ENCODE measurements at places on chromosomes 1 and 21.

DNA sequence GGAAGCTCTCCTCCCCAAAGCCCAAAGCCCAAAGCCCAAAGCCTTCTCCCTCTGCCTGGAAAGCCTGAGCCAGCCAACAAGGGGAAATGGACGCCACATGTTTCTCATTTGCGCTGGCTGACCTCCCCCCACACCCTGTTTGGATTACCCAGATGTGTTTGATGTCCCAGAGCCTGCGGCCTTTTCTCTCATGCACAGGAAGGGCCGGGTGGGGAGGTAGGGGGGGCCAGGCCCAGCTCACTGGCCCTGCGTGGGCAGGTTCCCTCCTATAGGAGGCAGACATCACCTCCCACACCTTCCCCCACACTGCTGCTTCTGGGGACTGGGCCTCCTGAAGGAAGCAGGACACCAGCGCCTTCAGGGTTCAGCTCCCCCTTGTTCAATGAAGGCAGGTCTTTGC is 116.3 kb downstream of the NAV1 start:
- no peak for DNase-seq

DNA sequence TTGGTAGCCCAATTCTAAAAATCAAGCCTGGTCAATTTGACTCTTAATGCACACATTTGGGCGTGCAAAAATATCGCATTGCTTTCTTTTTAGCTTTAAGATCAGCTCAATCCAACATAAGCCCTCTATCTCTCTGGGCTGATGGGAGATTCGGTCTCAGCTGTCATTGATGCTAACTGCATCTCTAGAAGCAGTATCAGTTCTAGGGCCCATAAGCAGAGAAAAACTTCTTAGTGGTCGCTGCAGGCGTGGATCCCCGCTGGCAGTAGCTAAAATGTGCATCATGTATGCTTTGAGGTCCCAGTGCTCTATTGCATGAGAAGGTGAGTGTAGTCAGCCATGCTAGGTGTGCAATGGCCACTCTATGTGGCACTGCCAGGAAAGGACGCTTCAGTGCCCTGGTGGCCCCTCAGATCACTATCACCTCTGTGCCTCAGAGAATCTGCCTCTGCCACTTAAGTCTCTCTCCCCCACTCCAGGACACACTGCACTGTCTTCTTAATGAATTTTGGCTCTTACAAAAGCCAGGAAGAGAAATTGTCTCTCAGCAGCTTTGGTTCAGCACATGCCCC is 79.7 kb upstream of the GADD45A start:
- no peak for DNase-seq

GRCh38 chr1:113333056-113333455 is 57.3 kb upstream of the MAGI3 start:
- DNase-seq = no peak

- no peak for DNase-seq
Measured at GRCh38 chr1:97379387-97380075, 541.3 kb downstream of the DPYD start.

DNA sequence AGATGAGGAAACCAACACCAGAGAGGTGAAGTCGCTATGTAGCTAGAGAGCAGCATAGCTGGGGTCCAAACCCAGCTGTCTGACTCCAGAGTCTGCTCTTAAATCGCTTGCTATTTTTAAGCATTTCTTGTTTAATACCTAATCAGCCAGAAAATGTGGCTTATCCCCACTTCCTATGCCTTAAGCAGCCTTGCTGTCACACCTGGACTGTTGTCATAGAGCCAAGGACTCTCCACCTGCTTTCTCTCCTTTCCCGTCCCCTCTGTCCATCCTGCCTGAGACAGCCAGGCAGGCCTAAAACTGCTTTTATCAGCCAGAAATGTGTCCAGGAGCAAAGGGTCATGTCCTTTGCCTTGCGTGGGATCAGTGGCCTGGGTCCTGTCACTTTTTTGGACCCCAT is 28.3 kb upstream of the EPHA8 start:
- no peak for DNase-seq

GRCh38 chr1:185108321-185108720 is 48.4 kb downstream of the TRMT1L start:
- no peak for DNase-seq

GRCh38 chr1:168921629-168922028 is 184.9 kb upstream of the ATP1B1 start:
- DNase-seq = no peak

Measured in stimulated activated CD4-positive, alpha-beta T cell treated with anti-CD3 and anti-CD28 coated beads, Interleukin-4, amount 100 ng/mL, for 24 hours (primary cell).